ENCODE measurements at places on chromosomes 6 and 20. TPM values are rescaled to one million over a fixed set of nuclear protein-coding genes. Genes with fewer than 3 reads are reported as not detected.
A peak's percentile ranks its signal among the peaks of the same experiment; 100 is the strongest.

Gene ADTRP
- total RNA-seq, result not detected

Gene FUCA2
- 74.8 TPM for total RNA-seq

Gene PRL
- total RNA-seq, result not detected

Gene ULBP1
- 7.2 TPM for total RNA-seq

Gene OR14J1
- not detected for total RNA-seq

Gene SYCP2
- total RNA-seq, result 1.3 TPM

Gene MOG
- total RNA-seq, result not detected

Gene NMBR
- total RNA-seq, result not detected

Gene LGSN
- total RNA-seq, result 17.1 TPM

Gene RAMACL
- 0.17 TPM for total RNA-seq

Gene CASP8AP2
- total RNA-seq, result 7.8 TPM

Gene NELFCD
- total RNA-seq, result 57.7 TPM

Gene ARFGAP1
- 32.3 TPM for total RNA-seq

- DNase-seq, result no peak
Observed at GRCh38 chr6:18203786-18204185, 48.6 kb downstream of the KDM1B start.

GRCh38 chr6:4587171-4587570, 189.0 kb upstream of the CDYL start:
- no peak for DNase-seq

DNA sequence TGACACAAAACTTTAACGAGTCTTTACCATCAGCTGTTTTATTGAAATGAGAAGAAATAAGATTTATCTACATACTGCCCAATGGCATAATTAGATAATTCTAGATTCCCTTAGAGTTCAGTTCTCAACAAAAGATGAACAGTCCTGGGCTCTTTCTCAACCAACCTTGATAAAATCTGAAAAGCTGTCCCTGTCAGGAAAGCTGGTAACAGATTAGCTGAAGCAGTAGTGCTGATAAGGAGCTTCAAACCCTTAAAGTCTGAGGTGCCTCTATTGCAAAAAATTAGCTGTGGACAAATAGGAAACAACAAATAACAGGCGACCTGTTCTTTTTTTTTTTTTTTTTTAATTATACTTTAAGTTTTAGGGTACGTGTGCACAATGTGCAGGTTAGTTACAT, 35.9 kb upstream of the FAM135A start:
- no peak for DNase-seq

GRCh38 chr20:15682690-15683089, 890.6 kb downstream of the KIF16B start:
- DNase-seq, result no peak

- no peak for DNase-seq
Observed at GRCh38 chr20:24235296-24236175, 233.9 kb upstream of the SYNDIG1 start.

DNA sequence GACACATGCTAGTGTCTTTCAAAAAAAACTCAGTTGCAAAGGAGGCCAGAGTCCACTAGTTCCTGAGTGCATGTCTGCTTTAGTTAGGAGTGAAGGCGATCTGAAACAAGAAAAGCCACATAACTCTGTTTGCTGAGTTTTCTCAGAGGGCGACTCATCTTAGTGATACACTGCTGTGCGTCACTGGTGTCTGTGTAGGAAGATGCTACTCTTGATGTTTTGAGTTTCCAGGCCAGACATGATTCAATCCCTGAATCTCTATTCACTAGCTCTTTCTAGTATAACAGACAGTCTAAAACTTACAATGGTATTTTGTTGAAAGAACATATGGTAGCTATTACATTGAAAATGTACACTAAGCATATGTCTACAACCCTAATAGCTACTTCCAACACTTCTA, 60.9 kb downstream of the GFRAL start:
- DNase-seq, result no peak

DNA sequence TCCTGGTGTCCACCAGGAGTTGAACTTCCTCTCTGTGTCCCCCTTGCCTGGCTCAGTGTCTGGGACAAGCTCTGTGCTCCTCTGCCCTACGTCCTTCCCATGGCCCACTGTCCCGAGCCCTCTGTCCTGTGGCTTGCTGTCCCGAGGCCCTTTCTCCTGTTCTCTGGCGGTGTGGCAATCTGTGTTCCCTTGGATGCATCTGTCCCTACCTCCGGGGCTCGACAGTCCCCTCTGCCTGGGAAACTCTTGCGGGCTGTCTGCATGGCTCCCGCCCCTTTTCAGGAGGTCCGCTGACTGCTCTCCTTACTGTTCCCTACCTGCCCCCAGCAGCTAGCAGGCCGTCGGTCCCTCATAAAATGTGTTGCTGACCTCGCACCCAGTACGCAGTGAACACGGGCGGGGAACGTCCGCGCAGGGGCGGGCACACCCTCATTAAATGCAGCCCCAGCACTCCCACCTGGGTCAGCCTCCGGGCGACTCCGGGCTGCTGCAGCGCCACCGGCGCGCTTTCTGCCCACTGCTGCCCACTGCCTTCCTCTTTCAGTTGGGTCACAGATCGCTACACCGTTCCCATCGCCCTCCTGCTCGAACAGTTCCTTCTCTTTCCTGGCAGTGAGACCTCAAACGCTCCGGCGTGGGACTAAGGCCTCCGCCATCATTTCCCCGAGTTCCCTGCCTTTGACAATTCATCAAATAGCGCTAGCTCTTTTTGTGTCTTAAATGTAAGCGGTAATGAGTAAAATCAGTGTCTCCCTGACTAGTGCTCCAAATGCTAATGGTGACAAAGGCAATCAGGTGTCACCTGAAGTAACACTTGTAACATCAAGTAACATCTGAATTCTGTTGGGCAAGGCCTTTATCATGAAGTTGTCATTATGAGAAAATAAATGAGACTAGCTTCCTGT, 60.5 kb downstream of the RSPH3 start:
- DNase-seq, result no peak

- DNase-seq, result no peak
Observed at GRCh38 chr6:113018351-113019151, 671.4 kb downstream of the RFPL4B start.

DNA sequence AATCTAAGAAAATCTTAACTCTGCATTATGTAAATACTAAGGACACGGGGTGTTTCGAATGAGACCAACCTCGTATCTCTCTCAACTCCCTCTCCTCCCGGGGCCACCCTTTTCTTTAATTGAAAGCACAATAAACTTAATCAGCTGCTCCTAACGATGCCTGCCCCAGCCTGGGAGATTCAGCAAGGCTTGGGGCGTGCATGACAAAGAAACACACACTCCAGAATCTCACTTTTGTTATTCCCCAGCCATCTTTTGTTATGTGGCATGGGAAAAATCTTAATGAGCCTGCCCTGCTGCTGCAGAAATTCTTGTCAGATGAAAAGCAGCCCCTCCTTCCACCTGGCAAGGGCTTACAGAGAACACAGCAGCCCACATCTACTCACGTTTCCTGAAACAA, 117.4 kb downstream of the TTLL2 start:
- DNase-seq, result no peak

GRCh38 chr6:1381481-1382330, 7.7 kb upstream of the FOXF2 start:
- peak; percentile 35 for DNase-seq

DNA sequence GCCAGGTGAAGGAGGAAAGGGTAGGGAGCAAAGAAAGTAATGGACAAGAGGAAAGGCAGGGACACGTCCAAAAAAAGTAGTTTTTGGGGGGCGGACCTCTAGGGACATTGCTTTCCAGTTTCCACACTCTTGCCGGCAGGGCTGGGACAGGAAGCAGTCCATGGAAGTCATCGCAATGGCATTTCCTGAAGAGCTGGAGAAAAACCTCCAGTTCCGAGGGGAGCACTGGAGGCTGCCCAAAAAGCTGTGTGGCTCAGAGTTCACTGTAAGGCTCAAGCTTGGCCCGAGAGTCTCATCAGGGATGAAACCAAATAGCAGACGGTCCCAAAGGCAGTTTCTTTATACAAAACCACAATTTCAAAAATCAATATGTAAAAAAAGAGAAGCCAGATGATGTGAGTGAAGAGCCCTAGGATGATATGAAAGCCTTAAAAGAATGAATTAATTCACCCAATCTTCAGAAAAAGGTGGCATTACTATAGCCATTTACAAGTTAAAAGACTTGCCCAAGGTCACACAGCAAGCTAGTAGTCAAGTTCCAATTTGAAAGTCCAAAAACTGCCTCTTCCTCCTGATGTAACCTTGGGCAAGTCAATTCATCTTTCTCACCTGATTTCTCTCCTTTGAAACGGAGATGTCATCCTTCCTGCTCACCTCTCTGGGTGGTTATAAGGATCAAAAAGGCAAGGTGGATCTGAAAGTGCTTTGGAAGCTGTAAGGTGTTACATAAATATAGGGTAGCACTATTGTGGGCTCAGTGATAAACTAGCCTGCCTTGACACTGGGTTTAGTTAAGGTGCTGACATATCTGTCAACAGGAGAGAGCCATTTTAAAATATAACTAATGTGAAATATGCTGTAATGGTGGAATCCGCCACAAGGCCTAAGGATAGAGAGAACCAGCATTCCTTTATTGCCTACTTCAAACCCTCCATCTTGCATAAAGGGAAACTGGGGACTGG, 9.1 kb downstream of the BCL2L1 start:
- DNase-seq, result peak; percentile 86

DNA sequence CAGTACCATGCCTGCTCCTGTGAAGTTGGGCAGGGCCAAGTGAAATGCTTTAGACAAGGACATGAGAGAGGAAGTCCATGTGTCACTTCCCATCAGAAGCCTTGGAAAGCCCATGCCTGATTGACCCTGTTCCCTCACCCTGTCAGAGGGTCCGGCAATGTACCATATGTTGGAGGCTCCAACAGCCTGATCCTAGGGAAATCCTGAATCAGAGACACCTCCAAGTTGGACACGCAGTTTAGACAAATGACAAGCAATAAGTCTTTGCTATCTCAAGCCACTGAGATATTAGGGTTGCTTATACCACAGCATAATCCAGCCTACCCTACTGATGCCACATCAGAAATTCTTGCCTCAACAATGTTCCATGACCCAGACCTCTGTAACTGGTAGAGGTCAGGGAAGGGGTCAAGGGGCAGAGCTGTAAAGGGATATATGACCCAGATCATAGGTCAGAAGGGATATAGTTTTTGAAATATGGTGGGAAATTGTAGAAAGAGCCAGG, 174.8 kb downstream of the HACE1 start:
- DNase-seq, result no peak

DNA sequence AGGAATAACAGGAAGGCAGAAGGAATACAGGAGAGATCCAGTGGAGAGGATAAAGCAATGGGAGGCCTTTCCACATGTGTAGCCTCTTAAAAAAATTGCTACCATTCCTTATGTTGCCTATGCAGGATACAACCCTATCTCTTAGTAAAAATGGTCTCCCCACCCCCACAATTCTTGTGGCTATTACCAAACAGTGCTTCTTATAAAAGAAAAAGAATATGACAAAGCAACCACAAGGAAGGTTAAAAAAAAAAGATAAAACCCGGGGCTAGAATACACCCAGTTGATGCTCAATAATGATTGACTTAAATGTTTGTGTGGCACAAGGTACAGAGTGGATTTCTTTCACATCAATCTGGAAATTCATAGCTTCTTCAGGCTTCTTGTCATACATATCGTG, 250.9 kb downstream of the HIVEP2 start:
- DNase-seq, result no peak

GRCh38 chr6:144897441-144897921, 612.3 kb downstream of the UTRN start:
- DNase-seq, result no peak

GRCh38 chr6:43834528-43835155, 64.6 kb downstream of the VEGFA start:
- DNase-seq, result no peak

GRCh38 chr6:139920776-139921100, 546.3 kb upstream of the CITED2 start:
- DNase-seq, result no peak

GRCh38 chr6:151326116-151326825, 65.1 kb downstream of the ZBTB2 start:
- no peak for DNase-seq

DNA sequence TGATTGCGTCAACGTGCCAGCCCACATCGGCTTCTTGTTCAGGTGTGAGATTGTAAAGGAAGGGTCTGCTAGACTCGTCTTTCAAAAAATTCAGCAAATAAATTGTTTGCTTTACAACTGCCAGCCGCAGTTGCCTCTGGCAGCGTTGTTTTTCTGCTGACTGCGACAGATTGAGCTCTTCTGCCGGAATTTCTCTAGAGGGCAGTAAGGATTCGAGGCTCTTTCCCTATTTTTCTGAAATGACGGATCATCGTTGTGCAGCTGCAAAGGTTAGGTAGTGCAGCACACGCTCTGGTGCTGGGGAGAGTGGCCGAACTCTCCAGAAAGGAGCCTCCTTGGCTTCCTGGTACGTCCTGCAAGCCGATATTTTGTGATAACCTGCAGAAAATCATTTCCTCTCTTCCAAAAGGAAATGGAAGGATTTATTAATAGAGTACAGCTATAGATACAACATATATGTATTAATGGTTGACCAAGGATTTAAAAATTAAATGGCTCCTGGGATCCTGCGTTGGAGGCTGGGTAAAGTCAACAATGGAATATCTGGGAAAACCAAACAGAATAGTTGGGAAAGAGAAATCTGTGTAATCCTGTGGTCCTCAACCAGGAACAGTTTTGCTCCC, 121.9 kb upstream of the ZFP64 start:
- DNase-seq, result peak; percentile 49

DNA sequence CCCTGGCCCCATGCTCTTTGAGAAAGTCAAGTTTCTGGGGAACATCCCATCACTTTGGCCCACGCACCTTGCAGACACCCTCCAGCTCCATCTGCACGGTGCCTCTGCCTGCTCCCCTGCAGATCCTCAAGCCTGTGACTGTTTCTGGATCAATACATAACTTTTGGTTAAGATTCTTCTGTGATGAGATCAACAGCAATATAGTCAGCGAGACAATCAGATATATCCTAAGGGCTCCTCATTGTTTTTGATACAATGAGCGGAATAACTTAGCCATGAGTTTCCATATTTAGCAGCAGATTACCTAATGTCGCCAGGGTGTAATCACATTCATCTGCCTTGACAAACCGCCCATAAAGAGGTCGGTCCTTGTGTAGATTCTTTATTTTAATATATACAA, 109.3 kb upstream of the MTHFD1L start:
- no peak for DNase-seq

DNA sequence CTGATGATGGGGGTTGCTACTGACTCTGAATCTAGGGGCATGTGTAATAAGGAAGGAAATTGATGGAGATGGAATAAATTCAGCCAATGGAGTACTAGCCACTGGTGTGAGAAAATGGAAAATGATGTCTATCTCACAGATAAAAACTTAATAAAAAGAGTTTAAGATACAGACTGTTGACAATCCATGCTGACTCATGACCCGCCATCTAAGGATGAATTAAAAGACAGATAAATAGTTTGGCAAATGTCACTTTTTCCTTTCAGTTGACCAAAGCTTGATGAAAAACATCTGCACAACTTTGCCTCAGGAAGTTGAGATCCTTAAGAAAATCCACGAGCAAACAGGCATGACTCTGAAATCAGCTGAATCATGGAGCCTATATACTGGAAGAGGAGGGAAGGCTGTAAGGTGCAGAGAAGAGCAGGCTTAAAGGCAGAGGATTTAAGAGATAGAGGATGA, 82.6 kb upstream of the BMP5 start:
- no peak for DNase-seq

GRCh38 chr6:150249261-150249660, 106.4 kb downstream of the PPP1R14C start:
- DNase-seq, result no peak

Data from NCI-H460 (cell line).